RWPE2 (cell line): ENCODE measurements at places on chromosomes 5 and 9.

DNA sequence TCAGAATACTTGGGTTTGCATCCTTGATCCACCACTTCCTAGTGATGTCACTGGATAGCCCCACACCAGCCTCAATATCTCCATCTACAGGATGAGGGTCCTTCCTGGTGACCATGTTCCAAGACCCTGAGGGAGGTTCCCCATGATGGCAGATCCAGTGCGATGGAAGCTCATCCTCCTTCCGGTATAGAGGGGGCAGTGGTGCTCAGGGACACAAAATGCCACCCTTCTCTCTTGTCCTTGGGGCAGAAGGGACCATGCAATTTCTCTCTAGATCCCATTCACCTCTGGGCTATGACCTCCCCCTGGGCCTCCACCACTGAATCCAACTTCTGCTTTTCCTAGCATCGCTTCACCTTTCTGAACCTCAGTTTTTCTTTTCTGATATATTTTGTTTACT lies 5.4 kb upstream of the SLC25A51 start:
- peak; percentile 9 for DNase-seq

- DNase-seq: no peak
Measured at GRCh38 chr9:77021291-77021894, 1.9 kb downstream of the FOXB2 start.

DNA sequence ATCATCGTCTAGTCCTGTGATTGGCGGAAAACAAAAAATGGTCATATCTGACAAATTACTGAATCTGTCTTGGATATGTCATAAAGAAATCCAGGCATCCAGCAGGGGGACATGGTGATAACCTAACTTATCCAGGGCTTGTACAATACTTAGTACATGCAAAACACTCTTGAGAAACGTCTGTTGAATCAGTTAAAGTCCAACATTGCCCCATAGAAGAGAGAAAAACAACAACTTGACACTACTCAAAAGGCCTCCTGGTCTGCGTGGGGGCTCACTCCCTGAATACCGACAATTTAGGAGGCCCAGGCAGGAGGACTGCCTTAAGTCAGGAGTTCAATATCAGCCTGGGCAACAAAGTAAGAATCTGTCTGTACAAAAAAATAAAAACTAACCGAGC lies 217.5 kb downstream of the DCP2 start:
- no peak for DNase-seq

DNA sequence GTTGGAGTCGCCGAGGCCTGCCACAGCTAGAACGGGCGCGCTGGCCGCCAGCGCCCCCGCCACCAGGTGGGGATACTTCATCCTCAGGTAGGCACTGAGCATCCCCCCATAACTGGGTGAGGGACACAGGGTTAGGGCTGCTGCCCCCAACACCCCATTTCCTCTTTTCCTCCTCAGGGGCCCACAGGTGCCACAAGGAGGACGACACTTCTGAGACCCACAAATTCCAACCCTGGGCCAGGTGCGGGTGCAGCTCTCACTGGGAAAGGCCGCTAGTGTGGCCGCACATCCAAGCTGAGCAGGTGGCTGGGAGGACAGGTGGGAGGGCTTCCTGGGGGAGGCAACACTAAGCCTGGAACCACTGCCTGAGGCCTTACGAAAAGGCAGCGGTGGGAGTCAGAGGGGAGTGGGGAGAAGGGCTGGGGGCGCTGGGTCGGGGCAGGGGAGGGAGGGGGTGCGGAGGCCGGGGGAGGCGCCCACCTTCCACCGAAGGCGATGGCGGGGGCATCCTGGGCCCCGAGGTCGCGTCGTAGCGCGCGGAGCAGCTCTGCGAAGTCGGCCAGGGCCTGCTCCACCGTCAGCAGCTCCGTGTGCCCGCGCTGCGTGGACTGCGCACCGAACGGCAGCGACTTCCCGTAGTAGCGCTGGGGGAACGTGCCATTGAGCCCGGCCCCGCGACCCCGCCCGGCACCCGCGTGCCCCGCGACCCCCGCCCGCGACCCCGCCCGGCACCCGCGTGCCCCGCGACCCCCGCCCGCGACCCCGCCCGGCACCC lies 961 bp downstream of the DPP7 start:
- no peak for DNase-seq

GRCh38 chr5:1568201-1568979 lies 44.6 kb upstream of the LPCAT1 start:
- DNase-seq: peak; percentile 72

DNA sequence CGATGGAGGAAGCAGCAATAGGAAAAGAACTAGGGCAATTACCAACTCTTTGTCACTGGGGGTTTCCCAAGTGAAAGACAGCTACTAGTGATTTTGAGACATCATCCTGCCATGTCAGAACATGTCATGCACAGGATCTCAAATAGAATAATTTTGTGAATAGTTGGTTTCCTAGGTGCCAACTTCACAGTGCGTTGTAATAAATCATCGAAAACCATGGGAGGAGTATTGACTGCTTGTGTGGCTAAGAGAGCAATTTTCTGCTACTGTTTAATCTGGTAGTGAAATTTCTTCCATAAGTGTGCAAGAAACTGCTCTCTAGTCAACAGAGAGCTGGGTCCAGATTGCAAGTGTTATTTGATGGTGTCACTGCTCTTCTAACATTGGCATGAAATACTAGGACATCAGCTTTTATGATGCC lies 168.6 kb downstream of the NNT start:
- no peak for DNase-seq

GRCh38 chr9:96289392-96289791 lies 12.6 kb downstream of the HSD17B3 start:
- DNase-seq: no peak

DNA sequence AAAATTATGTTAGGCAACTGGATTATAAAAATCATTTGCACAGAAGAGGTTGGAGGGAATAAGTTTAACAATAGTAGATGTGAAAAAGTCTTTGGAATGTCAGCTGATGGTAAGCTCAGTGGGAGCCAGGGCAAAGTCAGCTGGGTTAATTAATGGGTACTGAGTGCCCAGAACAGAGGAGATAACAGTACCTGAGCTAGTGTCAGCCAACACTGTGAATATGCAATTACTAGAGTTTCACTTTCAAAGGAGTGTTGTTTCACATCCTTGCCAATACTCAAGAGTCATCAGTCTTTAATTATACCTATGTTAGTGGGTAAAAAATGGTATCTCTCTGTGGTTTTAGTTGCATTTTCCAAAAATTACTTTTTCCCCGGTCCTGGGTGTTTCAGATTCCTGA lies 135.1 kb downstream of the KIF4B start:
- DNase-seq: no peak

DNA sequence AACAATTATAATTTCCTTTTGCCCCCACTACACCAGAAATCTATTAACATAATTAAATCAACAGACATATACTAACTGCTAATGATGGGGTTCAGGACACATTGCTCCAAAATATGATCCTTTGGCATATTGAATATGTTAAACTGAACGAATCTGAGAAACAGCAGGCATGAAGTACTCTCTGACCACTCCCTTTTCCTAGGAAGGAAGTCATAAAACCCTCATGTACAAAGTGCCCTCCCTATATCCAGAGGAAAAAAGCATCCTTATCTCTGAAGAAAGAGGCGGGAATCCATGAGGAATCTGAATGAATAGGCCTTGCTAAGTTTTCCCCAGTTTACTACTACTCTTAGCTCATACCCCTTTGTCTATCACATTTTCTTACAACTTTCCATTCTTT lies 67.9 kb downstream of the ADAMTS6 start:
- no peak for DNase-seq

- DNase-seq: no peak
Measured at GRCh38 chr5:93384995-93385394, 196.0 kb downstream of the NR2F1-AS1 start.

GRCh38 chr9:89522261-89522958 lies 24.5 kb upstream of the SEMA4D start:
- DNase-seq: no peak

DNA sequence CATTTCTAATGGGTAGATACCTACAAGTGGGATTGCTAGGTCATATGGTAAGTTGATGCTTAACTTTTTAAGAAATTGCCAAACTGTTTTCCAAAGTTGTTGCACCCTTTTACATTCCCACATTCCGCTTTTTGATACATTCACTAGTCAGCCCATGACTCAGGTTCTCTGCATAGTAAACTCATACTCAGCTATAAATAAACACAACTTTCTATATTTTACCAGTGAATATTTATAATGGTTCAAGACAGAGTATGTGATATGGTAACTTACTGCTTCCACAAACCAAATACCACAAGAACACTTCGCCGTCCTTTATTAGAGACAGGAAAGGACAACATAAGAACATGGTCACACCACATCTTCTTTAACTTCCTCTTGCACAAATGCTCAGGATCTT lies 54.0 kb downstream of the PLPP1 start:
- no peak for DNase-seq

DNA sequence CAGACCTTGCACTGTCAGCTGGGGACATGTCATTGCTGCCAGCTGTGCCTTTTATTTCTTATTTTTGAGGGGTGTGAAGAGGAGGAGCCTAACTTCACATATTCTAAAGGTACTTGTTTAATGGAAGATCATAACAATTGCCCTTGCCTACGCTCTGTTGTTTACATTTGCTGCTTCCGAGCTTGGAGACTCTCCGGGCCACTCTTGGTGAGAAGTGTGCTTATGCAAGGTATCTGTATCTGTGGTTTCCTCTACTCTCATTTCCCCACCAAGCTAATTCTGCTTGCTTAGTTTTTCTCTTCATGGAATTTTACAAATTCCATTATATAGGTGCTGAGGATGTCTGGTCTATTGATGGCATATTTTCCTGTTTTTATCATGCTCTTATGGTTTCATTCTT lies 105.3 kb downstream of the RASGRF2 start:
- DNase-seq: no peak

DNA sequence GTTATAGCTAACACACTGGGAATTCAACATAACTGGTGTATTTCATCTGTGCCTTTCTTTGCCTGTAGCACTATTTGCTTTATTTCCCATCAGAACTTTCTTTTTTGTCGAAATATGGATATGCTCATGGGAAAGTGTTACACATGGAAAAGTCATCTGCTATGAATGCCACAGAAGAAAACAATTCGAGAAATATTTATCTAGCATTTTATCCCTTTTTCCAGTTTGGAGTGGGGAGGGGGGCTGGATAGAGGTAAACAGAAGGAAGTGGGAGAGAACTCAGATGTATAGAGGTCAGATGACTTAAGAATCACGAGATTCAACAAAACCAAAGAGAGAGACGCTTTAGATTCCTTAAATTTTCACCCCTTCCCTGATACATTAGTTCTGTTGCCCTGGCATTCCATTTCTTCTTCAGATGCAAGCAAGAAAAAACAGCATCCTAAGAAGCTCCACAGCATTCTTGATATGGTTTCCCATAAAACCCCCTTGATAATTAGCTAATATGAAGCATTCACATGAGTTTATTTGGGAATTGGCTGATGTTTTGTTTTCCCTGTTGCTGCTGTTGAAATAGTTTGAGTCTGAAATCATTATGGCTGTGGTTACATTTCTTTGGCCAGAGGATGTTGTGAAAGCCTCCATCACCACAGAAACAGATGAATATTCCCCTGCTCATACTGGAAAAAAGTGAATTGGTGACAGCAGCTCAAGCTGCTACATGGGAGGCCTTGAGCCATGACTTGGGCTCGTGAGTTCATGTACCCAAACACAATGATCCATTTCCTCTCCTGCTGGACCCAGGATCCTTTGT lies 335.8 kb upstream of the DAB2 start:
- no peak for DNase-seq

DNA sequence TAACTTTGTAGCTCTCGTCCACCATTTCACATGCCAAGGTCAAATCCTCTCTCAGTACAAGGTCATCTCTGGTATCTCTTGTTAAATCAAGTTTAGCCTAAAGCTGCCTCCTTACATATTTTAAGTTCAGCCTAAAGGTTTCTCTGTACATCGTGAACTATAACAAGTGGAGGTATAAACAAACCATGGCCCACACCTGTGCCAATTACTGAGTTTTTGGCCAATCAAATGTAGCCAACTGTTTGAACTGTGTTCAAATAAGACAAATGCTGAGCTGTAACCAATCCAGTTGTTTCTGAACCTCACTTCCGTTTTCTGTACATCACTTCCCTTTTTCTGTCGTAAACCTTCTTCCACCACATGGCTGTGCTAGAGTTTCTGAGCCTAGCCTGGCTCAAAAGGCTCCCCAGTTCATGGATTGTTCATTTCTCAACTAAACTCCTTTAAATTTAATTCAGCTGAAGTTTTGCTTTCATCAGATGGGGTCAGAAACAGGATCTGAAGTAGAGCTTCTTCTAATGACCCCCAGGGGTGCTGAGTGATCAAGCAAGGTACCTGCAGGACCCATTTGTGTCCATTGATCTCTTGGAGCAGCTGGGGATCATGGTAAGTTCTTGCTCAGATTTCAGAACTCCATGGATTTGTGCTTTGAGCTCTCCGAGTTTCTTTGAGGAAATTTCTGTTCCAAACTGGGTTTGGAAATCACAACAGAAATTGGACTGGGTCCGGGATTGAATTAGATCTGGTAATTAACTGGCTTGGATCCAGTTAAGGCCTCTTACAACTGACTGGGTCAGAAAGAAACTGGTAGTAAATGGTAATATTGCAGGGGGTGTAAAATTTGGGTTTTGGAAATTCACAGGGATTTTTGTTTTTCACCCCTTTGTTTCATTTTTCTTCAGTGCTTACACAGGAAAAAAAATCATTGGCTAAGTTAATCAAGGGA lies 11.0 kb upstream of the NANS start:
- no peak for DNase-seq

DNA sequence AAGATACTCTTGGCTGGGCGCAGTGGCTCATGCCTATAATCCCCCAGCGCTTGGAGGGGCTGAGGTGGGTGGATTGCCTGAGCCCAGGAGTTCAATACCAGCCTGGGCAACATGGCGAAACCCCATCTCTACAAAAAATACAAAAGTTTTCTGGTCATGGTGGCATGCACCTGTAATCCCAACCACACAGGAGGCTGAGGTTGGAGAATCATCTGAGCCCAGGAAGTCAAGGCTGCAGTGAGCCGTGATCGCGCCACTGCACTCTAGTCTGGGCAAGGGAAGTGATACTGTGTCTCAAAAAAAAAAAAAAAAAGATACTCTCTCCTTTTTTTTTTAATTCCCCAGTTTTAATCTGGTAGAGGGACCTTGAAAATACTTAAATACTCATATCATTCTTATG lies 15.0 kb downstream of the ANKRD33B start:
- DNase-seq: no peak

DNA sequence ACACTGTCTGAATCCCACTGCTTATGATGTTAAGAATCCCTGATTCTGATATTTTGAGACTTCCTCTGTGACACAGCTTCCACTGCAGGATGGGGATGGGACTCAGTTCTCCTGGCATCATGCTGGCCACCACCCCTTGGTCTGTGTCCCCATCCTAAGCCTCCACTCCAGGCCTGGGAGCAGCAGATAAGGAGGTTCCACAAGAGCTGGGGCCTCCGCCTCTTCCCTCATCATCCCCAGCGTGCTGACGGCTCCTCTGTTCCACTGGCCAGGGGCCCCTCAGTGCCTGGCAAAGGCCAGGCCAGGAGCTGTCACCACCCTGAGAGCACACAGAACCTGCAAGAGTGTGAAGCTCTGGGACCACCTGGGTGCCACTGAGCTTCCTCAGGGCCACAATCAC lies 40.6 kb downstream of the CAMK2A start:
- no peak for DNase-seq

DNA sequence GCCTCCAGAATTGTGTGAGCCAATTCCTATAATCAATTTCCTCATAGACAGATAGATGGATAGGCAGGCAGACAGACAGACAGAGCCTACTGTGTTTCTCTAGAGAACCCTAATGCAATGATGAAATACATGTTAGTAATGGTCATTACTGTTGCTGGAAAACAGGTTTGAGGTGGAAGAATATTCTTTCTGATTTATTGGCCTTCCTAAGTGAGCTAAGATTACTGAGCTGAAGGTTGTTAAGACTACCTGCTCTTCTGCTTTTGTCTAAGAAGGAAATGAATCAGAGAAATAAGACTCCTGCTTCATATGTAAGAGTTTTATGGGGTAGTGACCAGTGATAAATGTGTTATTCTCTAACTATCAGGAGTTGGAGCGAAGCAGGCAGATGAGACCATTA lies 219.9 kb downstream of the ELAVL2 start:
- no peak for DNase-seq
